Non-pigmented ciliary epithelial cell (primary cell): ENCODE measurements at places on chromosomes 7 and 10.
A peak's percentile ranks its signal among the peaks of the same experiment; 100 is the strongest.

- no peak for DNase-seq
Measured at GRCh38 chr10:4733150-4733842, 92.7 kb upstream of the AKR1E2 start.

DNA sequence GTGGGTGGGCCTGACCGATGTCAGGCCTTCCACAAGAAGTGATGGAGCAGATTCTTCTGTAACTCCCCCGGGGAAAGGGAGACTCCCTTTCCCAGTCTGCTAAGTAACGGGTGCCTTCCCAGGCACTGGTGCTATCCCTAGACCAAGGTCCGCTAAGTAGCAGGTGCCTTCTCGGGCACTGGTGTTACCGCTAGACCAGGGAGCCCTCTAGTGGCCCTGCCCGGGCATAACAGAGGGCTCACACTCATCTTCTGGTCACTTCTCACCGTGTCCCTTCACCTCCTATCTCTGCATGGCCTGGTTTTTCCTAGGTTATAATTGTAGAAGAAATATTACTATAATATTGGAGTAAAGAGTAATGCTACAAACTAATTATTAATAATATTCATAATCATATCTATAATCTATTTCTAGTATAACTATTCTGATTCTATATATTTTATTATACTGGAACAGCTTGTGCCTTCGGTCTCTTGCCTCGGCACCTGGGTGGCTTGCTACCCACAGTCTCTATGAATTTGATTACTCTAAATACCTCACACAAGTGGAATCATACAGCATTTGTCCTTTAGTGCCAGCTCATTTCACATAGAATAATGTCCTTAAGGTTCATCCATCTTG, 1378.7 kb downstream of the XPNPEP1 start:
- no peak for DNase-seq

- DNase-seq: no peak
Measured at GRCh38 chr10:76697923-76698322, 939.7 kb downstream of the KCNMA1 start.

DNA sequence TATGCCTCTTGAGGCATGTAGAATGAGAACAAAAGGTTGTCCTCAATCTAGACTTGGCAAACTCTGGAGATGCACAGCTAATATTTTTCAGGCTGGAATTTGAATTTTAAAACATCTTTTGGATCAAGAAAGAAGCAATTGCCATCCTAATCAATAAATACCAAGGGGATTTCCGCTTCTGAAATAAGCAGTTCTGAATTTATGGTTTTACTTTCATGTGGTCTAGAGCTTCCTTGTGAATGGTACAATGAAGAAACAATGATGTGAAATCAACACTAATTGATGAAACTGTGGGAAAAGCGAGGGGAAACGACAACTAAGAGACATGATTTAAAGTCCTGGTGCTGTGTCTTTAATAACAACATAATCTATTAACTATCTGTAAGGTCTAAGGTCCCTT, 1202.7 kb downstream of the SORCS3 start:
- DNase-seq: no peak

GRCh38 chr7:100367676-100368613, 5.3 kb upstream of the PILRA start:
- no peak for DNase-seq

- no peak for DNase-seq
Measured at GRCh38 chr10:29636178-29636577, 1.4 kb upstream of the SVIL start.

DNA sequence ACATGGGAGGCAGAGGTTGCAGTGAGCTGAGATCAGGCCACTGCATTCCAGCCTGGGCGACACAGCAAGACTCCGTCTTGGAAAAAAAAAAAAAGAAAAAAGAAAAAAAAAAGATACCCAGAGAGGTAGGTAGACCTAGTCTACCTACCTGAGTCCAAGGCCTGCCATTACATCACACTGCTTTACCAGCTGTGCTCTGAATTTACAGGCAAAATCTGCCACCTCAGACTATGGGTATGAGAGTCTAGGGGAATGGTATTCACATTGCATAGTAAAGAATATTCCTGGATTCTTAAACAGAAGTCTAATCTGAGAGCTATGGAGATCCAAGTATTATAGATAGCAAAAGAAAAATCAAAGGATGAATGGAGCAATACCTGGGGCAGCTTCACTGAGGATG, 50.2 kb downstream of the NDUFB2 start:
- no peak for DNase-seq

GRCh38 chr7:191105-191980, 1.0 kb upstream of the FAM20C start:
- peak; percentile 68 for DNase-seq

- DNase-seq: no peak
Measured at GRCh38 chr7:98691619-98692018, 74.5 kb downstream of the NPTX2 start.

DNA sequence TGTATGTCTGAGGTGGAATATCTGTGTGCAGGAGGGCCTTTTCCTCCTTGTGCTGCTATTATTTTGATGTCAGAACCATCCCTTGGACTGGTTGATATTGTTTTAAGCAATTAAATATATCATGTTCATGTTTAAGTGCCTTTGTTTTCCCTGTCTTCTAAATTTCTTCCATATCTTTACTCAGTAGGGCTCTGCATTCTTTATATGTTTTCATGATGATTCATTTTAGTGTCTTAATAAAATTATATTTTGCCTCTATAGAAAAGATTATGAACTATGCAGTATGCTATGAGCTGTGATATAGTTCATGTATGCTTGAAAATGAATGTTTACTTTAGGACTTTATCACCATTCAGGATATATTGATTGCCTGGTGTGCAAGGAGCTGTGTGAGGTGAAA, 34.8 kb downstream of the AHR start:
- no peak for DNase-seq

- no peak for DNase-seq
Measured at GRCh38 chr7:85600395-85600794, 413.5 kb upstream of the SEMA3D start.

GRCh38 chr10:86254526-86255174, 111.9 kb downstream of the GRID1 start:
- no peak for DNase-seq

- peak; percentile 68 for DNase-seq
Measured at GRCh38 chr7:124700655-124701054, 64.9 kb downstream of the GPR37 start.

DNA sequence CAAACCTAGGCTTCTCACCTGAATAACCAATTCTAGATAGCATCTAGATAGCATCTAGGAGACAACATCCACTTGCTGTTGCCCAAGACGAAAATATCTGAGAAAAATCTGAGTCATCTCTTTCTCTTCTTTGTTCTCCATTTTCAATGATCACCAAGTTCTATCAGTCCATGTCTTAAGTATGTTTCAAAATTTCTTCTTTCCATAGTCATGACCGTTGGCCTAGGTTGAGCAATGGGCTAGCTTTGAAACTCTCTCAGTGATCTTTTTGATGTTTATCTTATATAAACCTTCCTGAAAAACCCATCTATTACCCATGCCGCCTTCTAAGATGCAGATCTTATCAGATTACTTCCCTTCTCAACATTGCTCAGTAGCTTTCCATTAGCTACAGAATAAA, 23.4 kb upstream of the CASD1 start:
- DNase-seq: no peak

GRCh38 chr10:113646336-113647201, 17.3 kb downstream of the NRAP start:
- DNase-seq: no peak

GRCh38 chr7:130134726-130135125, 64.4 kb downstream of the KLHDC10 start:
- DNase-seq: no peak

GRCh38 chr10:24849501-24850299, 102.7 kb downstream of the PRTFDC1 start:
- DNase-seq: no peak

DNA sequence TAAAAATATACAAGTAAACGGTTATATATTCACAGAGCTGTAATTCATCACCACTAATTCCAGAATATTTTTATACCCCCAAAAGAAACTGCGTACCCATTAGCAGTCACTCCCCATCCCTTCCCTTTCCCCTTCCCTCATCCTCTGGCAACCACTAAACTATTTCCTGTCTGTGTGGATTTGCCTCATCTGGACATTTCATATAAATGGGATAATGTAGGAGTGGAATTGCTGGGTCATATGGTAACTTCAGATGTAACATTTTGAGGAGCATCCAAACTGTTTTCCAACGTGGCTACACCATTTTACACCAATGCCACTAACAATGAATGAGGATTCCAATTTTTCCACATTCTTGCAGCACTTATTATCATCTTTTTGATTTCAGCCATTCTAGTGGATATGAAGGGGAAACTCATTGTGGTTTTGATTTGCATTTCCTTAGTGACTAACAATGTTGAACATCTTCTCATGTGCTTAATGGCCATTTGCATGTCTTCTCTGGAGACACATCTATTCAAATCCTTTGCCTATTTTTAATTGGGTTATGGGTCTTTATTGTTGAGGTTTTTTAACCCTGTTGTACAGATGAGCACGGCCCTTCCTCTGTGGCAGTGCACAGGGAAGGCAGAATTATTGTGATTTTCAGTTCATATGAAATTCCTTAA, 79.2 kb downstream of the RBM20 start:
- no peak for DNase-seq

DNA sequence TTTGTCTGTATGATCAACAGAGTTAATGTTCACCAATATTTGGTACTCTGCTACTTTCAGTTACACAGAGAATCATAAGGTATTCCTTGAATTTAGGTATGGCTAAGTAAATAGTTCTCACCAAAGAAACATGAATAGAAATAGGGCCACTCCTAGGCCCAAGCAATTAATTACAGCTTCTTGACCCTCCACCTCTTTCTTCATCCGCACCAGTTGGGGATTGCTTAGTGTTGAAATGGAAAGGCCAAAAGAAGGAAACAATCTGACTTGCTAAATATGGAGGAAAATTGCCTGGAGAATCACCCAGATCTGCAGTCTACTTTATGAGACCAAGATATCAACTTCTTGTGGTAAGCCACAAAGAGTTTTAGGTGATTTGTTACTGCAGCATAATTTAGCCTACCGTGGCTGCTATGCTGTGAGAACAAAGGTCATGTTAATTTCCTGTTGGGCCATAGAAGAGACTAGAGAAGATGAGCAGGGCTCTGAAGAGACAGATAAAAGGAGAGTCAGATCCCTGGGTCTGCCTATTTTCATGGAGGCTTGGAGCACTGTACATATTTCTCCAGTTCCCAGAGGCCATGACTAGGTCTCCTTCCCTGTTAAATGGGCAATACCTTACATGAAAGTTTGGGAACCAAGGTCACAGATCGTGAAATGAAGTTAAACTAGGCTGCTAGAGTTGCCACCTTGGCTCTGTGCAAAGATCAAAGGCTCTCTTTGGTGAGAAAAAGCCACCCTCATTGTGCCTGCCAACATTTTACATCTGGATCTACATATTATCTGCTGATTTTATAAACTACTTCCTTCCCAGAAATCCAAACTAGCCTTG, 93.3 kb upstream of the GDF10 start:
- no peak for DNase-seq

DNA sequence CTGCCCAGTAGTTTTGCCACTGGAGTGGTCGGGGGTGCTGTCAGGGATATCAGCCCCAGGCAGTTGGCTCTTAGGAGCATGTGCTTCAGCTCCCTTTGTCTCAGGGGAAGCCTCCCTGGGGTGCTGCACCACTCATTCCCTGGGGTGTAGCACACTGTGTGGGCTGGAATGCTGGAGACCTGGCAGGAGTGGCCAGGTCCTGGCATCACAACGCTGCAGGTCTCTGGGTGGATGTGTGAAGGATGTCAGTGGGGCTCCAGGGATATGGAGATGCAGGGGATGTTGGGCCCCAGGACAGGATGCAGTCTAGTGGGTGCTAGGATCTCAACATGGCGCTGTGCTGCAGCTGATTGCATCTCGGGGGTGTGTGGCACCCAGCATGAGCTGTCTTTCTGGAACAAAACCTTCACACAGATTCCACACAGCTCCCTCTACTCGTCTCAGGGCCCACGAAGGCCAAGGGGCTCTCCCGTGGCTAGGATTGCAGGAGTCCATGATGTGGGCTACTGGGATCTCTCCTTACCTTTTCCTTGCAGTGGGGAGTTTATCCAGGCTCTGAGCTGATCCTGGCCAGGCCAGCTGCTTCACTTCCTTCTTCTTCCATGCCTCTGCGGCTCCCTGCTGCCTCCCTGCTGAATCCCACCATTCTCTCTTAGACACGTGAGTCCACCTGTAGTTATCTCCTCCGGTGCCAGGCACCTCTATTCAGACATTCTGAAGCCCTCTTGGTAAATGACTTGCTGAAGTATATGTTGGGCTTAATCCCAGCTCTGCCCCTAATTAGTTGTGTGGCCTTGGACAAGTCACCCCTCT, 295.1 kb downstream of the RPS24 start:
- DNase-seq: no peak

GRCh38 chr7:73623798-73624668, at the start of gene MLXIPL:
Gene MLXIPL (minus strand): TSS chr7:73624522. CDS start chr7:73624492, 30 bp downstream.
- DNase-seq: no peak

GRCh38 chr7:107327986-107328569, 141.8 kb upstream of the GPR22 start:
- DNase-seq: peak; percentile 32

- DNase-seq: no peak
Measured at GRCh38 chr7:103077318-103077717, 2.4 kb downstream of the ARMC10 start.

GRCh38 chr10:11611248-11612020, at the start of gene USP6NL:
Gene USP6NL (minus strand): TSS chr10:11611650. CDS start chr10:11597634, 14,016 bp downstream.
- DNase-seq: peak; percentile 6

DNA sequence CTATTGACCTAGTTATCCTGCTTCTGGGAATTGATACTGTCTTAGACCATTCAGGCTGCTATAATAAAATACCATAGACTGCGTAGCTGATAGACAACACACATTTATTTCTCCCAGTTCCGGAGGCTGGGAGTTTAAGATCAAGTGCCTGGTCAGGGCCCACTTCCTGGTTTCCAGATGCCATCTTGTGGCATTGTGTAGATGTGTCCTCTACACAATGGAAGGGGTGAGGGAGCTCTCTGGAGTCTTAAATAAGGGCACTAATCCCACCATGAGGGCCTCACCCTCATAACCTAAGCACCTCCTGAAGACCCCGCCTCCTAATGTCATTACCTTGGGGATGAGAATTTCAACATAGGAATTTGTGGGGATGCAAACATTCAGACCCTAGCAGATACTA, 62.4 kb downstream of the SLC35B4 start:
- DNase-seq: no peak

GRCh38 chr10:110651044-110651958, 7.2 kb downstream of the RBM20 start:
- peak; percentile 78 for DNase-seq

GRCh38 chr7:107315716-107316220, 147.0 kb downstream of the HBP1 start:
- no peak for DNase-seq

DNA sequence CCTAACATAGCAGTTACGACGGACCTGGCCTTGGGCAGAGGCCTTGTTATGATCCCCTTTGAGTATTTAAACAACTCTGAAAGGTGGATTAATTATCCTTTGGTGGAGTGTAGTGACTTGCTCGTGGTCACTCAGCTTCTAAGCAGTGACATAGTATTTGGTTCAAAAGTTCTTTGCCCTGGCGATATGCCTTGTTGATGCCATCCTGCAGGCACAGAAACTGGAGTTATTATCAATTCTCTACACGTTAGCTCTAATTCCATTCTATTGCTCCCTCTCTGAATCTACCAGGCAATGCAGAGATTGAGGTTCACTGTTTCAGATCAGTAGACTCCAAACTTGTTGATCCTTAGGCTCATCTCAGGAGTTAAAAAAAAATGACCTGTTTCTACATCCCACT, 32.5 kb upstream of the ELMO1 start:
- DNase-seq: no peak
